ENCODE measurements at places on chromosomes 16 and 17.

- DNase-seq, result no peak
These were observed 25.8 kb downstream of the HS3ST3A1 start for GRCh38 chr17:13575922-13576419.

- DNase-seq, result no peak
These were observed 18.4 kb upstream of the PDK2 start for GRCh38 chr17:50076591-50077235.

DNA sequence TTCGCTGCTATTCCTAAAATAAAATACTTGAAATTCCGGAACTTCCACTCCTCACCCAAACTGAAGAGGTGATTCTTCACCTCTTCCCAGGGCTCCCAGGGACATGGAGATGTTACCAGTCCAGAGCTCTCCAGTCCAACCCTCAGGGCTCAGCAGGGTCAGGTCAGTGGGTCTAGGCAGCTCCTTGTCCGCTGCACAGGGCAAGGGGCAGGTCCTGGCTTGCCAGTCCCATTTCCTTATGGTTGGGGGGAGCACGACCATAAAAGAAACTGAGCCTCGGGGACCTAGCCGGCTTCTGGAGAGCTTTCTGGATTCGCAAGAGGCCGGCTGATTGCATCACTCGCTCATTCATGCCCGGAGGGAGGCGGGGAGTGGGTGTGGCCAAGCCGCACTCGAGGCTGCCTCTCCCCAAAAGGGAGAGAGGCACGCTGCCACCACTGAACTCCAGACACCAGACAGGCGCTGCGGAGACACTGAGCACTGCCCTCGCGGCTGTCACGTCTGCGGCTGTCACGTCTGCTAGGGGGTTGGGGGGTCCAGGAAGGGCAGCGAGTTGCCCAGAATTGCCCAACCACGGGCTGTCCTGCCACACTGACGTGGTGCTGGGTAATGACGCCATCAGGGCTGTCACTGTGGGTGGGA is 15.8 kb downstream of the SLC7A5 start:
- DNase-seq, result peak; percentile 86

DNA sequence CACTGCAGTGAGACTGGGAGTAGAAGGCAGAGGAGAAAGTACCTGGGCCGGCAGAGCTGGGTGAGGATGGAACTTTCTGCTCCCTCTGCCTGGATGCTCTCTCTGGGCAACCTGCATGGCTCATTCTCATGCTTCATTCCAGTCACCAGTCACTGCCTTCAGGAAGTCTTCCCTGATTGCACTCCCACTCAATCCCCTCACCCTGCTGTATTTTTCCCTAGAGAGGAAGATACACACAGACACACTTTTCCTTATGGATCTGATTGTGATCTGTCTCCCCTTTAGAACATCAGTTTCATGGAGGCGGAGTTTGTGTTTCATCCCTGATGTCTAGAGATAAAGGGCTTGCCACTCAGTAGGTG is 44.9 kb downstream of the MEAK7 start:
- no peak for DNase-seq

DNA sequence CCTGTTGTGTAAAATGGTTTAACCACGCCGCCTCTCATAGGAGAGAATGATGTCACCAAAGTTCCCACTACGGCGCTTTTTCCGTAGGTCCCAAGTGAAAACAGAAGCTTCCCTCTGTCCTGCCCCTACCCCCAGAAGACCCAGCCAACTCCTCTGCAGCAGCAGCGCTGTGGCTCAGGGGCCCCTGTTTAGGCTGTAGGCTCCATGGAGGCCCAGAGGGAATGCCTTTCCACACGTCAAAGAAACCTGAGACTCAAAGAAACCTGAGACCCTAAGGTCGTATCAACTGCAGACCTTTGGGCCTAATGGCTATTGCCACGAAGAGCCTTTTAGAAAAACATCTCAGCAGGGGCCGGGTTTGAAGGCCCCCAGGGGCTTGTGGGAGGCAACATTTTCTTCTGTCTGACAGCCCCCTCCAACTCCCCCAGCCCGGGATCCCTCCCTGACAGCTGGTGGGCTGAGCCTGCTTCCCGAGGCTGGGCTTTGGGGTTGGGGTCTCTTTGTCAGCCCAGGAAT is 43.1 kb upstream of the MEAK7 start:
- no peak for DNase-seq

DNA sequence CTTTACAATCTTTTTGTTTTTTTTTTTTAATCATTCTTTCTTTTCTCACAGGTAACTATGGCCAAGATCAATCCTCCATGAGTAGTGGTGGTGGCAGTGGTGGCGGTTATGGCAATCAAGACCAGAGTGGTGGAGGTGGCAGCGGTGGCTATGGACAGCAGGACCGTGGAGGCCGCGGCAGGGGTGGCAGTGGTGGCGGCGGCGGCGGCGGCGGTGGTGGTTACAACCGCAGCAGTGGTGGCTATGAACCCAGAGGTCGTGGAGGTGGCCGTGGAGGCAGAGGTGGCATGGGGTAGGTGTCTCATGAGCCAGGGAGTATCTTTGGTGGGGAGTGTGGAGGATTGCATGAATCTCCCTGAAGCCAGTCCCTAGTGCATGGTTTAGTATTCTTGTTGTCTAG is 4.9 kb downstream of the FUS start:
- no peak for DNase-seq

DNA sequence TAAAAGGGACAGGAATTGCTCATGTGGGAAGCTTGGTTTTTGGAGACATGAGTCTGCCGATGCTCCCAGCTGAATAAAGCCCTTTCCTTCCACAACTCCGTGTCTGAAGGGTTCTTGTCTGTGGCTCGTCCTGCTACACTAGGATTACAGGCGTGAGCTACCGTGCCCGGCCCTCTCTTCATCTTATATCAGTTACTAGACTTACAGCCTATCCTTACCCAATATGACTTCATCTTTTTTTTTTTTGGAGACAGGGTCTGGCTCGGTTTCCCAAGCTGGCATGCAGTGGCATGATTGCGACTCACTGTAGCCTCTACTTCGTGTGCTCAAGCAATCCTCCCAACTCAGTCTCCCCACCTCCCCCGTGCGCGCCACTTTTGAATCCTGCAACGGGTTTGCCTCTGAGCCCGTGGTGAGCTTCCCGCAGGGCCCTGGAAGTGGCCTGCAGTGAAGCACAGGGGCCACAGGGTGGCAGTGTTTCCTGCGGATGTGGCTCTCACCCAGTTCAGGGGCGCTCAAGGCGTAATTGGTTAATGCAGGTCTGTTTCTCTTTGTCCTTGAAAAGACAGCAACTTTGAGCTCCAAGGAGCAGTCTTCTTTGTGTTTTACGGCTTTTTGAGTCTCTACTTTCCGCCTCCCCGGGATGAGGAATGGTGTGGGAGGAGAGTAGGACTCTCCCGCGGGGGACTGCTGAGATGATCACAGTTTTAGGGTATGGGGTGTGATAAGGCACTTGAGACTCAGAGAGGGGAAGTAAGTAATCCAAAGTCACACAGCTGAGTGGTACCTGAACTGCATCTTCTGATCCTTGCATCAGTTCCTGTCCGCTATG is 22.7 kb upstream of the GPRC5B start:
- DNase-seq, result peak; percentile 50

GRCh38 chr17:9890124-9890523 is 14.9 kb downstream of the RCVRN start:
- no peak for DNase-seq

GRCh38 chr17:70242781-70243437 is 73.6 kb downstream of the KCNJ2 start:
- no peak for DNase-seq

DNA sequence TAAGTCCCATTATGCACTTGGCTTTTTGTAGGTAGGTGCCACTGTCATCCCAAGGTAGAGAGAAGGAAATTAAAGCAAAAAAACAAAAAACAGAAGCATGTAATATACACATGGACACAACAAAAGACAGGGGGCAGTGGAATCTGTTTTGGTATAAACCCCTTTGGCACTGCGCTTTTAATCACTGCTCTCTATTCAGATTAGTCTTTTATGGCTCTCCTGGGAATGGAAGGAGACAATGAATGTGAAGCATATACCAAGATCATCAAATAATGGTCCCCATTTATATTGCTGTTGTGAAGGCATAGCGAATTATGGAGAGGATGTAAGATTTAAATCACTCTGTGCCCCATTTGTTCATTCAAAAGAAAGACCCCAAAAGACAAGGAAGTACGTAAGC is 17.4 kb downstream of the CDH11 start:
- no peak for DNase-seq

- DNase-seq, result no peak
These were observed 2.6 kb downstream of the METTL26 start for GRCh38 chr16:633336-634050.

DNA sequence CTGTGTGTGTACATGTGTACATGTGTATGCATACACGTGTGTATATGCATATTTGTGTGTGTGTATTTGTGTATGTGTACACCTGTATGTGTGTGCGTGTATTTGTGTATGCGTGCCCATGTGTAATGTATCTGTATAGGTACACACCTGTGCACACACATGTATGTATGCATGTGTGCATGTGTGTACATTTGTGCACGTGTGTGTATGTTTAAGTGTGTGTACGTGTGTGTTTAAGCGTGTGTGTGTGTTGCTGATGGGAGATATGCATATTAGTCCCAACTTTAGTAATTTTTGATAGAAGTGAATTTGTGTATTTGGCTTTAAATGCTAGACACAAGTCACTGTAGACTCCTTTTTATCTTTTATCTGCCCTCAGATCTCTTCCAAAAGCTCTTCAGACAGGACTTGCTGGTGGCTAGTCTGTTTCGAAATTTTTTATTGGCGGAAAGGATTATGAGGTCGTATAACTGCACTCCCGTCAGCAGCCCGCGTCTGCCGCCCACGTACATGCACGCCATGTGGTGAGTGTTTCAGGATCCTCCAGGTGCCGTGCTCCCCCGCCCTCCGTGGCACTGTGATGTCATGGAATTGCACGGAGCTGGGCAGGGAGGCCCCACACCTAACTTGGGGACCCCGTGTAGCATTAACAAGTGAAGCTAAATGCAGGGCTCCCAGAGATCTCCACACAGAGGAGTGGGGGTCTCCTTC is 168.8 kb upstream of the CHMP6 start:
- no peak for DNase-seq

GRCh38 chr17:5861854-5862253 is 208.3 kb upstream of the WSCD1 start:
- DNase-seq, result no peak

- DNase-seq, result no peak
These were observed 14.8 kb upstream of the GFOD2 start for GRCh38 chr16:67733734-67734470.

DNA sequence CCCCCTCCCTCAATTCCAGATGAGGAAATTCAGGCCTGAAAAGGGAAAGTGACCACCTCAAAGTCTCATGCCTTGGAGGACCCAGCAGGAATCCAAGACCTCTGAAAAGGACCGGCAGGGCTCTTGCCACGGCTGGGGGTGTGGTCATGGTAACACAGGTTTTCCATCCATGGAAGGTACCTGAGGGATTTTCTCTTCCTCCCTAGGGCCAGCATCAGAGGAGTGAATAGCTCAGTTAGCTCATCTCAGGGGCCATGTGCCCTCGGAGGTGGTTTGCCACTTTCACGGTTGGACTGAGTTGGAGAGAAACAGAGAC is 1.3 kb downstream of the CIITA start:
- DNase-seq, result no peak

GRCh38 chr17:81403671-81404534 is 8.6 kb downstream of the BAHCC1 start:
- no peak for DNase-seq

- DNase-seq, result no peak
These were observed 740.9 kb downstream of the CDH8 start for GRCh38 chr16:61295311-61295710.

DNA sequence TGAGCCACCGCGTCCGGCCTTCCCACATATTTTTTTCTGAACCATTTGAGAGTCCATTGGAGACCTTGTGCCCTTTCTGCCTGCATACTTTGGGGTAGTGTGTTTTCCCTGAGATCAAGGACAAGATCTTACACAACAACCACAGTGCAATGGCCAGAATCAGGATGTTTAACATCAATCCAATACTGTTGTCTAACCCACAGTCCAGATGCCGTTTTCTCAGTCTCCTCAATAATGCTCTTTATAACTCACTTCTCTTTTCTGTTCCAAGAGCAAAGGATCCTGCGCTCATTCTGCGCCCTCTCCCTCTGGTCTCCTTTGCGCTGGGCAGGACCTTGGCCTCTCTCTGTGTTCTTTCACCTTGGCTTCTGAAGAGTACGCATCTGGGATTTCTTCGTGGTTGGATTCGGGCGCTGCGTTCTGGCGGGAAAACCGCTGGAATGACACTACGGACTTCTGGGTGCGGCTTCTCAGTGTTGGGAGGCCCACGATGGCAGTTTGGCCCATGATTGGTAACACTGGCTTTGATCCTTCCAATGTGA is 16.6 kb downstream of the CBX4 start:
- DNase-seq, result no peak

DNA sequence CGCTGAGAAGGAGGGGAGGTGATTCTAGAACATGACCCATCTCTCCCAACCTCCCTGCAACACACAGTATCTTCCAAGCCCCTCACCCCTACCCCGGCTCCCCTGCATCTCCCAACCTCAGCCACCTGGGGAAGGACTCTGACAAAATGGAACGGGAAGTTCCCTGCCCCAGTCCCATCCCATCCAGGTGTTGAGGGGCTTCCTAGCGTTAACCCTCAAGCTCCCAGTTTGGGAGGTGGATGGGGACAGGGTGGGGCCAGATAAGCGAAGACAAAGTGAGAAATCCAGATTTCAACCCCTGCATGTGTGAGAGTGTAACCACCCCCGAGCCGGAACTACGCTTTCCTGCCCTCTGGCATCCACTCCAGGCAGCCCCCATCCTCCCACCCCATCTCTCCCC is 1.8 kb downstream of the ZSCAN10 start:
- no peak for DNase-seq

DNA sequence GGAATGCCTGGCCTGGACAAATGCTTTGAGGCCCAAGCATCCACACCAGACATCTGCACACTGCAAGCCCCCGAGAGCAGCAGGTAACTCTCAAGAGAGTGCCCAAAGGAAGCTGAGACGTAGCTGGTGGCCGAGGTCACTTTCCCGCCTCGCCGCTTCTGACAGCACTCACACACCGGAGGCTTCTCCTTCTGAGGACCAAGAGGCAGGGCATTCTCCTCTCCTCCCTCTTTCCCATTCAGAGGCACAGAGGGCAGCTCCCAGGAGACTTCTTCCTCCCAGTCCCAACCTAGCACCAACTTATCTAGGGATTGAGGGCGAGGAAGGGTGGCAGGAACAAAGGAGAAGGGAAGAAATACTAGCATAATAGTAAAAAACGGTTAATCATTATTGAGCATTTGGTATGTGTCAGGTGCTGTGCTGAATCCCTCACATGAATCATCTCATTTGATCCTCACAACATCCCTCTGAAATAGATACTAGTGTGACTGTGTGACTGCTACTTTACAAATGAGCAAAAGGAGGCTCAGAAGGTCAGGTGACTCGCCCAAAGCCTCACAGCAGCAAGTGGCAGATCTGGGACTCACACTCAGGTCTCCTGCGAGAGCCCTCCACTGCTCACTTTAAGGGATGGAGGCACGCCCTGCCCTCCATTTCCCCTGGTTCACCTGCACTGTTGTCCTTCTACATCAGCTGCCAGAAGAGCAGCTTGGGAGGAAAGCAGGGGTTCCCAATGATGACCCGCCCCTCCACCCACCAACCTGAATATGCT is 41.8 kb downstream of the MYO18A start:
- DNase-seq, result peak; percentile 34

GRCh38 chr16:56558024-56558747 is 6.7 kb upstream of the MT4 start:
- DNase-seq, result no peak

Measured in effector CD4-positive, alpha-beta T cell (primary cell).